Left renal pelvis (tissue), 4 donors: ENCODE measurements at places on chromosomes 3 and 15. TPM values are rescaled to one million over a fixed set of nuclear protein-coding genes. Genes with fewer than 3 reads are reported as not detected.
A peak's percentile ranks its signal among the peaks of the same experiment; 100 is the strongest.

DNA sequence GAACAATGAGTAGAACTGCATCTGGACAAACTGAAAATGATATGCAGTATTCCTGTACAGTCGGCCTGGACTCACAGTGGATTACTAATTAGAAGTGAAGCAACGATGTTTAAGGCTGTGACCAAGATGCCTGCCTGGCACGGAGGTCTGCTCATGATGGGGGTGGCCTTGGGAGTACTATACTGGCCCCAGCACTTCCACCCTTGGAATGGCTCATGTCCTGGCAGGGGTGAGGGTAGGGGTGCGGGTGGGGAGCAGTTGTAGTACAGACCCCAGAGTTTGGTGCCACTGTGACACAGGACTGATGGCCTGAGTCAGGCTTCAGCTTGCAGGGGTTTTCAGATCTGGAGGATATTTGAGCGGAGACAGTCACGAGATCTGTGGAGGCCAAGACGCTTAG lies 55.1 kb upstream of the ICE2 start:
- DNase-seq, result no peak

GRCh38 chr3:110576960-110577359 lies 494.7 kb upstream of the NECTIN3 start:
- no peak for DNase-seq

DNA sequence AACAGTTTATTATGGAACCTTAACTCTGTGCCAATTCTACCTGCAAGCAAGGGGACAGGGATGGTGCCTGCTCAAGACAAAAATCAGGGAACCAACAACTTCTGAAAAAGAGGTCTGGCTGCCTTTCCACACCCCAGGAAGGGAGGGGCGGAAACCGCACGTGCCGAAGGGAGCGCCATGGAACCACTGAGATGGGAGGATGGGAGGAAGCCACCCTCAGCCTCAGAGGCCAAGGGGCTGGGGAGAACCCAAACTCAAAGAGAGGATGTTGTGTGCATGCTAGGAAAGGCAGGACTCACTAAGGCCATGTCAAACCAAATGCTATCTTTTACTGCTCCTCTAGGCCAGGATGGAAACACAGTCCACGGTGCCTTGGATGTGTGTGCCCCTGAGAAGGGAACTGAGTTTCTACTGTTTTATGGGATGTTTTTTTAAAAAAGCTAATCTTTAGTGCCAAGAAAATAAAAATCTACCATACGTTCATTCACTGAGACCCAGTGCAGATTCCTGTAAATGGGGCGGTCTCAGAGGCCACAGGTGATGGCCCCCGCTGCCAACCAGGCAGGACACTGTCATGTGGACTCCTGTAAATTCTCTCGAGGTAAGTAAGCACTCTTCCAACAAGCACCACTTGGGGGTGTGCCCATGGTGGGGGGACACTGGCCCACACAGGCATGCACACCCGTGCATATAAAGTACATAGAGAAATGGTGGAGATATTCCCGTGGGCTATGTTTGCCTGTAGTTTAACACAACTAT lies 20.5 kb downstream of the SRPRB start:
- no peak for DNase-seq

GRCh38 chr3:143810953-143811265 lies 37.4 kb downstream of the SLC9A9 start:
- no peak for DNase-seq

- peak; percentile 55 for DNase-seq
Measured at GRCh38 chr15:75454471-75455378, 3.2 kb upstream of the SIN3A start.

DNA sequence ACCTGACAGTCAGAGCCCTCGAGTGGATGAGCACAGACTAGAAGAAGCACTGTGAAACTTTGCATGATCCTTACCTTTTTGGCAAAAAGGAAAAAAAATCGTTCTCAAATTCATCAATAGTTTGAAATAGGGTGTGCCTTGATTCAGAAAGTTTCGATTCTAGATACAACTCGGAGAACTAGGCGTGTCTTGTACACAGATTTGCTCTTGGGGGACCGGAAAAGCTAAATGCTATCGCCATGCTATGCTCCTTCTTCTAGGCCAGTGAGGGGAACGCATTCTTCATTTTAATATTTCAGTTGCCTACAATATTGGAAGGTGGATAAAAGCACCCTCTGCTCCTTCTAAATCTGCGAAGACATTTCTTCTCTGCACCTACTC lies 25.0 kb downstream of the CD86 start:
- DNase-seq, result no peak

DNA sequence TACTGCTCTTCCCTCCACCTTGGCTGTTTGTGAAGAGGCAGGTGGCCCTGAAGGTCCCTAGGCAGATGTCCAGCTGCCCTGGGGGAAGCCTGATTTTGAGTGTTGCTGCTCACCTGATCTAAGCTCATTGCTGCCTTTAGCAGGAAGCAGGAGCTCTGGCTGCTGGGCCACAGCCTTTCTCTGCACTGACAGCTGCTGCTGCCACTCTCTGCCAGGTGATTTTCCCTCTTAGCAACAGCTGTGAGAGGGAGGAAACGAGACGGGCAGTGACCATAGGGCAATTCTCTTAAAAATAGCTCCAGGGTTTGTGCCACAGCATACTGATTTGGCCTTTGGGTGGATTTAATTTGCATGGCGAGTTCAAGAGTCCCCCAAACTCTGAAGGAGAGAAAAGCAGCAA lies 415.8 kb upstream of the SEMA6D start:
- DNase-seq, result no peak

GRCh38 chr3:55622116-55622515 lies 135.0 kb upstream of the WNT5A start:
- DNase-seq, result no peak

- DNase-seq, result no peak
Measured at GRCh38 chr3:109903100-109903499, 565.8 kb upstream of the DPPA4 start.

DNA sequence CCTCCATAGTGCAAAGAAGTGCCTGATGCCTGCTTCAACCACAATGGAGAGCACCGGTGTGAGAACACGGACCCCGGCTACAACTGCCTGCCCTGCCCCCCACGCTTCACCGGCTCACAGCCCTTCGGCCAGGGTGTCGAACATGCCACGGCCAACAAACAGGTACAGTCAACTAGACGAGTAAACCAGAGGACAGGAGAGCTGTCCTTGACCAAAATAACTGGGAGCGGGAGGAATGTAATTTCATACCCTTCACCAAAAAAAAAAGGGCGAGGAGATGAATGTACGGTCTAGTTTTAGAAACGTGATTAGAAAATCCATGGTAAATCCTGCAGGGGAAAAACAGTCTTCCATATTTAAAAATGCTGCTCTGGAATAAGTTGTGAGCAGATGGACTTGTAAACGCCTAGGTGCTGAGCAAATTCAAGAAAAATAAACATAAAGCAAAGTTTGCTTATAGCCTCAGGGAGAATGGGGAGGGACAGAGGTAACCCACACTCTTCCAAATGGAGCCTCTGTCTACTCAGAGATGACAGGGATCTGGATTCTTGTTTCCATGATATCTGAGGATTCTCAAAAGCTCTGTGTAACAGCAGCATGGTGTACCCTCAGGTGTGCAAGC lies 8.4 kb downstream of the THBS1 start:
- no peak for DNase-seq

The ARNT2 gene
- polyA plus RNA-seq, result 26.7 TPM

The RETNLB gene
- not detected for polyA plus RNA-seq

The GOLGA8G gene
- polyA plus RNA-seq, result 0.06 TPM

The SLC2A2 gene
- polyA plus RNA-seq, result 8.6 TPM

The GOLGA8J gene
- 0.59 TPM for polyA plus RNA-seq

The B3GNT5 gene
- polyA plus RNA-seq, result 25.4 TPM

The ATP13A5 gene
- polyA plus RNA-seq, result 0.38 TPM
